ENCODE measurements at places on chromosomes 5 and 9.

GRCh38 chr5:172958331-172959046, 735 bp upstream of the RPL26L1 start:
- DNase-seq: peak; percentile 81

DNA sequence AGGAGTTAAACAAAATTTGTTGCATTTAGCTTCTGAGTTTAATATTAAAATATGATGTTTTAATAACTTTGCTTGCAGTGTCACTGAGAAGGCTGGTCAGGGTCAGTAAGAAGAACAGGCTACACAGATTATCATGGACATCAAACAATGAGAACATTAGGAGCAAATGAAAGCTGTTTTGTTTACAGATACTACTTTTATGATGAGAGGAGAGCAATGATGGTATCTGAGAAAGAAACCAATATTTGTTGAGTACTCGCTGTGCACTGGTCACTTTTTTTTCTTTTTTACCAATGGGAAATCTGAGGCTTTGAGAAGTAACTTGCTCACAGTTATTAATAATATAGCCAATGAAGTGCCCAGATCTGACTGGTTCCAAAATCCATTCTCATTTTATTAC, 109.6 kb downstream of the INVS start:
- no peak for DNase-seq

GRCh38 chr5:180129291-180130190, 58.0 kb upstream of the RNF130 start:
- DNase-seq: no peak

- DNase-seq: peak; percentile 30
These were observed 154.0 kb upstream of the NFIL3 start for GRCh38 chr9:91577633-91578061.

DNA sequence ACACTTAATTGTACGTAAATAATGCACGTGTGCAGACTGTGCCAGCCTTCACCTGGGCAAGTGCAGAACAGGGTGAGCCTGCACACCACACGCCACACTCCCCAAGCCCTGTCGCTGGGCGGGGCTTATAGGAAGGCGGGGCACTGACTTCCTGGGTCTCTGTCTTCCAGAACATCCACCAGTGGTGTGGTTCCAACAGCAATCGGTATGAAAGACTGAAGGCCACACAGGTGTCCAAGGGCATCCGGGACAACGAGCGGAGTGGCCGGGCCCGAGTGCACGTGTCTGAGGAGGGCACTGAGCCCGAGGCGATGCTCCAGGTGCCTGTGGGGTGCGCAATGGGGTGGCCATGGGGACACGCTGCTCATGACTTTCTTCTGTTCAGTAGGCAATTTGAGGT, 44.2 kb downstream of the GSN start:
- DNase-seq: no peak

DNA sequence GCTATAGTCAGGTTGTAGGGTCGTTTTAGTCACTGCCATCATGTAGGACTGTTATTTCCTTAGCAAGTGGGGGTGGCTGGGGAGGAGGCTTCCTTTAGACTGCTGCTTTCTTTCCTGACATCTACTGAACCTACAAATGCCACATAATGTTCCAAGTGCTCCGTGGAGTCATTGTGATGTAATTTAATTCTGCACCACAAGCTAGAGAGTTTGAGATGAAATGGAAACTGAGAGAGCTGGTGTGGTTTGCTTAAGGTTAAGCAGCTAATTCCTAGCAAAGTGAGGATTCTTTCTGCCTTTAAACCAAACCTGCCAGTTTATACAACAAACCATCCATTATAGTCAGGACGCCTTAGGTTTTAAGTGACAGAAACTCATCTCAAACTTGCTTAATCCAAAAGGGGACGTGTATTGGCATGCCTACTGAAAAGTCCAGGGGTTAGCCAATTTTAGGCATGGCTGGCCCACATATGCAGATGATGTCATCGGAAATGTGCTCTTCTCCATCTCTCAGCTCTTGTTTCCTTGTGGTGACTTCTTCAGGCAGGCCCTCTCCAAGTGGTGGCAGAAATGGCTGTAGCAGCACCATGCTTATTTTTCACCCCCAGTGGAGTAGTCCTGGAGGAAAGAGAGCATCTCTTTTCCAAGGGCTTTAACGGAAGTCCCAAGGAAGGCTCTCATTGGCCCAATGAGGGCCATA, 30.5 kb downstream of the ZNF618 start:
- peak; percentile 41 for DNase-seq

- peak; percentile 85 for DNase-seq
These were observed 65.1 kb downstream of the PLPPR1 start for GRCh38 chr9:101093620-101094019.

DNA sequence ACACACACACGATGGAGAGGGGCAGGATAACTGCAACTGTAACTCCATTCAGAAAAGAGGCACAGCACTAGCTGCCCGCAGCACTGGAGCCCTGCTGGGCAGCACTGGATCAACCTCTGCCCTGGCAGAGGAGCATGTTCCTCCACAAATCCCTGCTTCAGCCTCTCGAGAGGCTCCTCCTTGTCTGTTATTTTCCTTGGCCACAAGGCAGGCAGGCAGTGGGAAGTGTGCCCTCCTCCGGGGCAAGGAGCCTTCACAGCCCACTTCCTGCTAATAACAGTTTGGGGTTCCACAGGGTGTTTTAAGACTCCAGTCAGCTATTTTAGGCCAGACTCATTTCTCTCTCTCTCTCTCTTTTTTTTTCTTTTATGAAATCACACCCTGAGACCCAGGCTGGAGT, 11.8 kb downstream of the FXN start:
- DNase-seq: no peak
